ENCODE measurements at places on chromosomes 7 and 10.

GRCh38 chr10:117360994-117361667, 14.1 kb downstream of the PDZD8 start:
- DNase-seq: no peak

- DNase-seq: no peak
These were observed 38.2 kb downstream of the FOXL3 start for GRCh38 chr7:327991-328702.

- peak; percentile 43 for DNase-seq
These were observed 43.6 kb downstream of the THNSL1 start for GRCh38 chr10:25059990-25060389.

- no peak for DNase-seq
These were observed 544 bp downstream of the PDK4 start for GRCh38 chr7:95595746-95596197.

GRCh38 chr7:131112431-131112830, 215.2 kb upstream of the MKLN1 start:
- DNase-seq: no peak

DNA sequence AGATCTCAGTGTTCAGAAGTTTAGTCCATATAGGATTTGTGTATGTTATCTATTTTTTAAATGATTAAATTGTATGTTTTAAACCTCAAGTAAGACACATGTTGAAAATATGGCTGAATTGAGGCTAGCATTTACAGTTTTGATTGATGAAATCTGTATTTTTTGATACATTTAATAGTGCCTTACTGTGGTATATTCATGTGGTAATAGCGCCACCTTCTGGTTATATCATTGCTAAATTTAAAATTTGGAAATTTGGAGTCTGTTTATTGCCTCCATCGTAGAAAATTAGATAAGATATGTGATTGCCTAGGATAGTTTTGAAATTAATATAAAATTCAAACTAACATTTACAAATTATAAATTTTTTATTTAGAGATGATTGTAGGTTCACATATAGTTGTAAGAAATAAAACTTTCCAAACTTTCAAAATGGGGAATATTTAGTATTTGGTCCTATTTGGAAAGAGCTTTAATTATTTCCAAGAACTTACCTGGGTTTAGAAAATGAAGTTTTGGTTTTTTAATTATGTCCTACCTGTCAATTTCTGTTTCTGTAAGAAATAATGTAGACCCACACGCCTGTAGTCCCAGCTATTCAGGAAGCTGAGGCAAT, 19.1 kb upstream of the ARMS2 start:
- no peak for DNase-seq

DNA sequence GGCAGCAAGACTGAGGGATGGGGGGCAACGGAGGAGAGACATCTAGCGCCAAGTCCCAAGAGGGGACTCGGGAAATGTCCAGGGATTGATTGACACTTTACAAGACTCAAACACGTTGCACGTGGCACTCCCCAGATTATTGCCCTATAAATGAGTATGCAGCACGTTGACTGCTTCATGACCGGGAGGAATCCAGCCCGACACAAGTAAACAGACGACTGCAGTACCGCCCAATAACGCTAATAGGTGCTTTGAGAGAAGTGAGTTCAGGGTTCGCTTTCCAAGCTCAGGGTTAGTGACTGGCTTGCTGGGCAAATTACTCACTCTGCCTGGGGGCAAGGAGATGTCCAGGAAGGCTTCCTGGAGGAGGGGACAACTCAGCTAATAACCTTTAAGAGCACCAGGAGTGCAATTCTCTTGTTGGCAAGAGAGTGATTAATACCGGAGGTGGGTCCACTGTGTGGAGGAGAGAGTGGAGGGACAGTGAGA, 73.3 kb upstream of the MYL10 start:
- DNase-seq: no peak

DNA sequence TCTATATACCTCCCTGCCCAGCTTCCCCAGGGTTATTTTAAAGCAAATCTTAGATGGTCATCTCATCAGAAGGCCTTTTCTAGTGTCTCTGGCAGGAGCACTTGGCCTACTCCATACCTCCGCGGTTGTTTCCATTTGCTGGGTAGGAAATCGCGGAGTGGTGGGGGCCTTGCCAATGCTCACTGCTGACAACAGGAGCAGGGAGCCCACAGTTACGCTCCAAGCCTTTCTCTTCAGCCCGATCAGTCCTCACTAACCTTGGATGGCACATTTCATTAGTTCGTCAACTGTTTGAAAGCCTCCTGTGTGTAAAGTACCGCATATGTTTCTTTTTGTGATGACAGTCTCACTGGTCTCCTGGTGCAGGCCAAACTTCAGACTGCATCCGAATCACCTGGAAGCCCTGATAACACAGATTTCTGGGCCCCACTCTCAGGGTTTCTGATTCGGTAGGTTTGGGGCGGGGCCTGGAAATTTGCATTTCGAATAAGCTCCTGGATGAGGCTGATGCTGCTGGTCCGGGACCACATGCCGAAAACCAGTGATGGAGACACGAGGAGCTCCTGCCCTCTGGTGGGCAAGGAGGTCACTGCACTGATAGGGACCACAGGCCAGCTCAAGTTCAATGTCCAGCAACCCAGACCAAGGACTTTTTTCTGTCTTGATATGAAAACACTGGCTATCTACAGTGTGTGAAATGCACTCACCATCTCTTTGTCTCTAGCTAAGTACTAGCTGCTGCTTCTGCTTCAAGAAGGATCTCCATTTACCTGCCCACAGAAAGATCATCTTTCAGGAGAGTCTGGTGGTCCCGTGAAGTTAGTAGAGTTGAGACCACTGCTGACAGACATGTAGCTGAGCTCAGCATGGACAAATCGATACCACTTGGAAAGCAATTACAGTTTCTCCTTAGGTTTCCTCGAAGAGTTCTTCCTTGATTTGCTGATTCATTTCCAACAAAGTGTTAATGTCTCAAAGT, 14.0 kb downstream of the LRGUK start:
- peak; percentile 69 for DNase-seq

GRCh38 chr7:35038354-35038753, 1.1 kb upstream of the DPY19L1 start:
- no peak for DNase-seq

- DNase-seq: no peak
These were observed 152.5 kb upstream of the LYZL1 start for GRCh38 chr10:29136411-29136810.

GRCh38 chr10:69360485-69361302, 56.0 kb downstream of the TACR2 start:
- peak; percentile 87 for DNase-seq

DNA sequence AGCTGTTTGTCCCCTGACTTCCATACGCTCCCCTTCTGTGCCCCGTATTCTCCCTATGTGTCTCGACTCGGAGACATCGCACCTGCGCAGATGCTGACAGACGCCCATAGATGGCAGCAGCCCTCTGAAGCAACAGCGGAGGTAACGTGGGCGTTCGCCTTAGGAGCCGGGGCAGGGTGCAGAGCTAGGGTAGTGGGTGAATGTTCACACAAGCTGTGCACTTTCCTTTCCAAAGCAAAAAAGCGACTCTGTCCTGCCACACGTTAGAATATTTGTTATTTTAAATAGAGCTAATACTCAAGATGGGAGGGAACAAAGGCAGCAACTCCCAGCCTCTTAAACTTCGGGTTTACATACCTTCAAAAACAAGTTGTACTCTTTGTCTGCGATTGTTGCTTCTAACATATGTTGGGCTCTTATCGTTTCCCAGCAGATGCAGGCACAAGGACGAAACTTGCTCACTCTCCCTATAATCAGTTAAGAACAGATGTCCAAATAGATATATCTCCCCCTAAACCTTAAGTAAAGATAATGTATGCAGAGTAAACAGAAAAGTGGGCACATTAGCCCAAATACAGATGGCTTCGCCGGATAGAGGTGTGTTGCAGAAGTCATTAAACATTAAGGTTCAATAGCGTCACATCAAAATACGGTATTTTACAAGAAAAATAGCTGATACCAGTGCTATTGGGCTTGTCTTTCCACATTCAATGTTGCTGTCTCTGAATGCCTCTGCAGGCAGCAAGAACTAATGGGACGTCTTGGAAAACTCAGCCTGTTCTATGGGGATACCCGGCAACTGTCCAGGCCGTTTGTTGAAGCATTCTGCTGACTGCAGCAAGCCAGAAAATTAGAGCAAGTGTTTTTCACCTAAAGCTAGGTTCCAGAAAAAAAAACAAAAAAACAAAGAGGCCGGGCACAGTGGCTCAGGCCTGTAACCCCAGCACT, 340.3 kb upstream of the PRKCQ start:
- no peak for DNase-seq

DNA sequence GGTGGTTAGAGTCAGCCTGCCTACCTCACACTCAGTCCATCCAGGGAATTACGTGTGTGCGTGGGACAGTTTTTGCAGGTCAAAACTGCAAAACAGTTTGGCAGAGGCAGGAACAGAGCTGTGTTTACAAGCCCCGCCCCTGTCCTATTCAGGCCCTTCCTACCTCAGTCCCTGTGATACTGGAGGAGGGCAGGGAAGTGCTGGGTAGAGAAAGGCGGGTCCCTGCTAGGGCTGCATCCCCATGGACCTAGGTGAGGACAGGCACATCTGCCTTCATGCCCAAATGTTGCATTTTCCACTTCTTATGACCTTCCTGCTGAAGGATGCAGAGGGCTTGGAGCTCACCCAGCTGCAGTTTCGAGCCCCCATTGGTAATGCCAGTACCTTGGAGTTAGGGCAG, 25.1 kb downstream of the SBDS start:
- no peak for DNase-seq

GRCh38 chr10:117431160-117431559, 55.9 kb upstream of the PDZD8 start:
- no peak for DNase-seq

DNA sequence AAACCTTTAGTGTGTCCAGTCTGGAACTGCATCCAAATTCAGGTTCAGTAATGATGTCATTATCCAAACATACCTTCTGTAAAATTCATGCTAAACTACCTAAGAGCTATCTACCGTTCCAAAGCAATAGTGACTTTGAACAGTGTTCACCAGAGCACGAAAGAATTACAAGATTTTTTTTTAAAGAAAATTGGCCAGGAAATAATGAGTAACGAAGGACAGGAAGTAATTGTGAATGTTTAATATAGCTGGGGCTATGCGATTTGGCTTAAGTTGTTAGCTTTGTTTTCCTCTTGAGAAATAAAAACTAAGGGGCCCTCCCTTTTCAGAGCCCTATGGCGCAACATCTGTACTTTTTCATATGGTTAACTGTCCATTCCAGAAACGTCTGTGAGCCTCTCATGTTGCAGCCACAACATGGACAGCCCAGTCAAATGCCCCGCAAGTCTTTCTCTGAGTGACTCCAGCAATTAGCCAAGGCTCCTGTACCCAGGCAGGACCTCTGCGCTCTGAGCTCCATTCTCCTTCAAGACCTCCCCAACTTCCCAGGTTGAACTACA, 694 bp upstream of the FAS start:
- peak; percentile 67 for DNase-seq

DNA sequence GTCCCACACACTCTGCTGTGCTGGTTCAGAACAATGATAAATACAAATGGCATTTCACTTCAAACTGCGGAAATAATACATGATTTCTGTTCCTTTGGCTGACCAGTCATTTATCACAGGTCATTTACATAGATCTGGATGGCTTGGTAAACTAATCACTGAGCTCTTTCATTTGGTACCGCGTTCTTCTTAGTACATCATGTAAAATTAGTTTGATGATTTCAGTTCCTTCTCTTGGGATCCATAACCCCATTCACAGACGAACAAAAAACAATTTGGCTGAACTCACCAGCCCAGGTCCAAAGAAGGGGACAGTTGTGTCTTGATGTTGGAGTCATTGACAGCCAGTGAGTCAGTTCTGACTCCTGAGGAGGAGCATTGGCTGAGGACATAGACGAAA, 689.8 kb downstream of the INHBA start:
- no peak for DNase-seq

DNA sequence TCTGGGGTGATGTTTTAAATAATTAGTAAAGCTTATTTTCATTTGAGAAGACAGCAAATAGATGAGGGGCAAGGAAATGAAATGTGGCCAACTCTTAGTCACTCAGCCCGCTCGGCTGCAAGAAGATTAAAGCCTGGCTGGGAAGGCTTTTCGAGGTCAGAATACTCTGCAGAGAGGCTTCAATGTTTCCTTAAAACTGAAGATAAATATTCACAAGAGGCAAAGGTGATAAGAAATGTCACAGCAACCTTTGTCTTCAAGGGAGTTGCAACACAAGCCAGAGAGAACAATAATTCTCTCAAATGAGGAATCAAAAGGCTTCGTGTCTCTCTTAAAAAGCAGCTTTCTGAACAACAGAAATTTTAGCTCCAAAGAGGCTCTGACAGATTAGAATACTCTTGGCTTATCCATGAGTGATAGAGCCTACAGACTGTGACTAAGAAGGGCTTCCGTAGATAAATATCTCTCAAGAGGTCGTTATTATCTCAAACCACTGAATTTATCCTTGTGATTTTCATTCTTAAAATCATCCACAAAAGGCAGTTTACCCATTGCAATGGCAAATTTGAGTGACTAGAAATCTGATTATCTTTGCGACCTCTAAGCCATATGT, 92.5 kb downstream of the KLF6 start:
- no peak for DNase-seq

GRCh38 chr10:13790196-13790595, 203.4 kb downstream of the PRPF18 start:
- peak; percentile 43 for DNase-seq

GRCh38 chr7:128135159-128135514, 103.9 kb upstream of the LRRC4 start:
- DNase-seq: no peak

DNA sequence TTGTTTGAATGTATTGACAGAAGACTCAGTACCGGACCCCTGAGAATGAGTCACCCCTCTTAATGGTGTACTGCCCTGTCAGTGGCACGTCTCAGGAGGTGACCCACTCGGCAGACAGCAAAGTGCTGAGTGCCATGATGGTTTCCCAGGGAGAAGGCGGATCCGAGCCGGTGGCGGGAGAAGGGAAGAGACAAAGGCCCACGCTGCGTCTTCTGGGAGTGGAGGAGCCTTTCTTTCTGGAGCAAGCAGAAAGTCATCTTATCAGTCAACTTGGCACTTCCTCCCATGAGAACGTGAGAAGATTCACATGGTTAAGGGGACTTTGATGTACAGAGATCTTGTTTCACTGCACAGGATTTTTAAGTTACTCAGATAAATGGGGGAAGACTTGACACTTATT, 14.6 kb upstream of the PPP2R2D start:
- no peak for DNase-seq

GRCh38 chr10:92187101-92187500, 103.8 kb downstream of the CPEB3 start:
- DNase-seq: no peak

- DNase-seq: peak; percentile 17
These were observed 42.6 kb downstream of the GPR37 start for GRCh38 chr7:124723012-124723411.

- peak; percentile 83 for DNase-seq
These were observed 117.3 kb downstream of the PRKAG2 start for GRCh38 chr7:151759591-151760042.

DNA sequence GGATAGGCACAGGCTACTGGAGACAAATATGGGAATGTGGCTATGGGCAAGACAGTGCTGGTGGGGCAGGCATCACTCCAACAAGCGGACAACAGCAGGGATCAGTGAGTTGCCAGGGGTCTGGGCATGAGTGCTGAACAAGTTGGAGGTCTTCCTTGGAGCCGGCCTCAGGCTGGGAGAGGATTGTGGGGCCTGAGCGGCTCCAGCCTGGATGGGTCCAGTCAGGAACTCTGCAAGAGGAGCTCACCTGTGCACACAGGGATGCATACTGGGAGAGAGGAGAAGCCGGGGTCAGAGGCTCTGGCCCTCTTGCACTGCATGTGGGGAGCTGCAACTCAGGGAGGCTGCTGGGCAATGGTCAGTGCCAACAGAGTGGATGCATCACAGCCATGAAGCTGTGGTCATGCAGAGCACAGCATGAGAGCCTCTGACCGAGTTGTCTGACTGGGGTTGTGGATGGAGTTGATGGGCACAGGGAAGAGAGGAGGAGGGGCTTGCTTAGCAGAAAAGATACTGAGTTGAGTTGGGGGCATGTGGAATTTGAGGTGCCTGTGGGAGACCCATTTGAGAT, 204.0 kb upstream of the ZNF32 start:
- DNase-seq: no peak

Data from hepatic stellate cell (primary cell).